ENCODE measurements at places on chromosomes 5 and 9.

DNA sequence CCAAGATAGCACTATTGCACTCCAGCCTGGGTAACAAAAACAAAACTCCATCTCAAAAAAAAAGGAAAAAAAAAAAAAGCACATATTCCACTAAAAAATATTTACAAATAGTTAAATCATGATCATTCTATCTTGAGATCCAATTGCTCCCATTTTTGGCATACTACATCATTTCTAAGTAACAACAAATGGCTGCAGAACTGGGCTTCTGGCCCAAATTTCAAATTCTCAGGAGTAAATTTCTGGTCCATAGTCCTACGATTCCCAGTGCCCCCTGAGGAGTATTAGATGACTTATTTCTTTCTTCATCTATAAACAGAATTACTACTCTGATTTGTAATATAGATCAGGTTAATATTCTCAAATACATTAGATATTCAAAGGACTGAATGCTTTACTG is 62.1 kb downstream of the CEMIP2 start:
- DNase-seq = no peak

GRCh38 chr9:127977884-127978647 is 2.7 kb downstream of the EEIG1 start:
- peak; percentile 81 for DNase-seq

DNA sequence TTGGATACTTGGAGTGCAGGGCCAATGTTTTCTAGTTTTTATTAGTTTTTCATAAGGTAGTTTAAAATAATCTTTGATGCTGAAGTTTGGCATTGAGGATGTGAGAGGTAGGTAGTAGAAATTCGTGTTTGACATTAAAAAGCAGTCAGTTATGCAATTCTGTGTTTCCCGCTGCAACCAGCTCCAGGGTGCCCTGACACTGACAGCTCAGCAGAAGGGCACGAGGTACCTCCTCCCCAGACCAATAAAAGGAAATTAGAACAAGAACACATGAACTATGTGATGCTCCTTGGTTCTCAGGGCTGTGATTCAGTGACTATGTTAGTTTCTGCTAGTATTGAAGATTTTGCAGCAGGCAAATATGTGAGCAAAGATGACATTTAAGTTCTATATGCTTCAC is 40.2 kb downstream of the NSUN2 start:
- DNase-seq = no peak

GRCh38 chr5:3310541-3311261 is 284.9 kb upstream of the IRX1 start:
- DNase-seq = peak; percentile 91

- no peak for DNase-seq
Observed at GRCh38 chr5:132274050-132274792, 16.7 kb downstream of the PDLIM4 start.

GRCh38 chr5:5602554-5602953 is 180.1 kb downstream of the ICE1 start:
- DNase-seq = no peak

- no peak for DNase-seq
Observed at GRCh38 chr5:93107805-93108520, 473.1 kb downstream of the NR2F1-AS1 start.

- DNase-seq = peak; percentile 56
Observed at GRCh38 chr5:137206030-137206715, 293.0 kb downstream of the SPOCK1 start.

DNA sequence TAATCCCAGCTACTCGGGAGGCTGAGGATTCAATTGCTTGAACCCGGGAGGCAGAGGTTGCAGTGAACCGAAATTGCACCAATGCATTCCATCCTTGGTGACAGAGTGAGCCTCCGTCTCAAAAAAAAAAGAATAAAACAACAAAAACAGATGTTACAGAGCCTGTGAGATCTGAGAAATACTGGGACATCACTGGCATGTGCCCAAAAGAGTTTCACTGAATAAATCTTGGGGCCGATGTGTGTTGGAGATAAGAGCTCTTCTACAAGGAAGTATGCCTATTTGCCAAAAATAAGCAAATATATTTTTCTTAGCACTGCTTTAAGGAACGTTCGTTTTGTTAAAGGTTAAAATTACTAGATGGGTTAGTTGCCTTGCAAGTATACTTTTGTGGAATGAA is 55.1 kb downstream of the KIAA1958 start:
- peak; percentile 77 for DNase-seq

Data from fibroblast of skin of right biceps (primary cell).